Stimulated activated CD4-positive, alpha-beta T cell treated with anti-CD3 and anti-CD28 coated beads, Interleukin-1b, Interleukin-23, amount 100 ng/mL, for 24 hours (primary cell): ENCODE measurements at places on chromosomes 4 and X.
A peak's percentile ranks its signal among the peaks of the same experiment; 100 is the strongest.

- DNase-seq, result no peak
These were observed 1495.4 kb downstream of the RPA4 start for GRCh38 chrX:98379134-98379533.

- DNase-seq, result no peak
These were observed 54.5 kb downstream of the CPLX1 start for GRCh38 chr4:771464-771863.

- no peak for DNase-seq
These were observed 179.9 kb downstream of the KCNIP4 start for GRCh38 chr4:21768349-21769310.

GRCh38 chr4:7217474-7218321 is 25.4 kb downstream of the SORCS2 start:
- no peak for DNase-seq

DNA sequence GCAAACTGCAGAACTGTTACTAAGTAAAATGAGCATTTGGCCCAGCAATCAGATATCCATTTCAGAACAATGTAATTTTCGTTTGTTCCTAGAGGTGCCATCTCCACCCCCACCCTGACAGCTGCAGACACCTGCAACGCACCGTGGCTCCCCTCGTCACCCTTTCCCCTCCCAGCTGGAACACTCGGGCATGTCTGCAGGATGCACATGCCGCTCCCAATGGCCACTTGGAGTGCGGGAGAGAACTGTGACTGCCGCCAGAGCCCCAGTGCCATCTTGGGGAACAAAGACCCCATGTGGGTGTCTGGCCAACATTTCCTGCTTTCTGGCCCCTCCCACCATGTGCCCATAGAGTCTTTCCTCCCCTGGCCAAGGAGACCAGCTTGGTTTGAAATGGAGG is 436.2 kb downstream of the PCDH10 start:
- DNase-seq, result no peak

DNA sequence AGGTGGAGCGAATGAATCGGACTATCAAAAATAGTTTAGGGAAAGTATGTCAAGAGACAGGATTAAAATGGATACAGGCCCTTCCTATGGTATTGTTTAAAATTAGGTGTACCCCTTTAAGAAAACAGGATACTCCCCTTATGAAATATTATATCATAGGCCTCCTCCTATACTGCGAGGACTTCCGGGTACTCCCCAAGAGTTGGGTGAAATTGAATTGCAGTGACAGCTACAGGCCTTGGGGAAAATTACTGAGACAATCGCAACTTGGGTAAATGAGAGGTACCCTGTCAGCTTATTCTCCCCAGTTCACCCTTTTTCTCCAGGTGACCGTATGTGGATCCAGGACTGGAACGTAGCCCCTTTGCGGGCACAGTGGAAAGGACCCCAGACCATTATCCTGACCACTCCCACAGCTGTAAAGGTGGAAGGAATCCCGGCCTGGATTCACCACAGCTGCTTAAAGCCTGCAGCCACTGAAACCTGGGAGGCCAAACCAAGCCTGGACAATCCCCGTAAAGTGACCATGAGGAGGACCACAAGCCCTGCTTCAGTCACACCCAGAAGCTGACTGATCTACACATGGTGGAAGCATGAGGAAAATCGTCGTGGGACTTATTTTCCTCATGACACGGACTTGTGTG is 1138.1 kb downstream of the ARAP2 start:
- DNase-seq, result no peak

GRCh38 chrX:2147928-2148327 is 352.8 kb downstream of the DHRSX start:
- DNase-seq, result no peak

- DNase-seq, result no peak
These were observed 1851.2 kb upstream of the ADGRL3 start for GRCh38 chr4:59348949-59349348.

DNA sequence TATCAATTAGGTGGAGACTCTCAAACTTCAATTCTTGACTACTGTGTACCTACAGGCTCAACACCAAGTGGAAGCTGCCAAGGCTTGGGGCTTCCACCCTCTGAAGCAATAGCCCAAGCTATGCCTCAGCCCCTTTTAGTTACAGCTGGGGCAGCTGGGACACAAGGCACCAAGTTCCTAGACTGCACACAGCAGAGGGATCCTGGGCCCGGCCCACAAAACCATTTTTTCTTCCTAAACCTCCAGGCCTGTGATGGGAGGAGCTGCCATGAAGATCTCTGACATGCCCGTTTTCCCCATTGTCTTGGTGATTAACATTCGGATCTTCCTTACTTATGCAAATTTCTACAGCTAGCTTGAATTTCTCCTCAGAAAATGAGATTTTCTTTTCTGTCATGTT is 3.4 kb upstream of the UGDH start:
- DNase-seq, result no peak

DNA sequence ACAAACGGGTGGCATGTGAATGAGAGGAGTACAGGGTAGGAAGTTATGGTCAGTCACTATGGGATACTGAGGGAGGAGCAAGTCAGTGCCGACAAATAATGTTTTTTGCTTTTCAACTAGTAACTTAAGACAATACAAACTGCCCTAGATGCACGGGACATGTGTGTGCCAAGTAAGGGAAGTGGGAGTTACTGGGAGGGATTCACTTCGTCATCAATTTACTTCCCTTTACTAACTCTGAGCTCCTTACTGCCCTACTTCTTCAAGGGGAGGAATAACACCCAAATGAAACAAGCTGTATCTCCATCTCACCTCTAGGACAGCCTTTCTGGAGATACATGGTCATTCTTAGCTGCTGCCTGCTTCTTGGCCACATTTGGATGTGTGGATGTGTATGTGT is 97.7 kb downstream of the DGKK start:
- no peak for DNase-seq

DNA sequence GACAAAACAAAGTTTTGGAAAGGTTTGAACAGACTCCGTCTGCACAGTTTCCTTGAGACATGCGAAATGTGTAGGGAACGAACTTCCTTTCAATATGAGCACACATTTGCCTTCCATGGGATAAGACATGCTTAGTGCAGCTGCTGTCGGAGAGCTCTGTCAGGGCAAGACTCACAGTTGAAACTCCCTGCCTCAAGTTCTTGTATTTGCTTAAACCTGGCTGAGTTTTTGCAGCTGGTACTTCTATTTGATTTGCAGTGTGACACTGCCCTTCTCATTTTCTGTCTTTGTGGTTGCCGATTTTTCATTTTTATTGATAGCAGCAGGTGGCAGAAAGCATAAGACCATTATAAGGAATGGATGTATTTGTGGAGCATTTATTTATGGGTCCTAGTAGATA is 18.2 kb upstream of the RHOH start:
- DNase-seq, result no peak

- no peak for DNase-seq
These were observed 31.0 kb downstream of the AFAP1 start for GRCh38 chr4:7908668-7909067.

GRCh38 chr4:111502626-111503025 is 642.6 kb upstream of the FAM241A start:
- no peak for DNase-seq

GRCh38 chrX:21490341-21490740 is 116.1 kb downstream of the CNKSR2 start:
- DNase-seq, result no peak

DNA sequence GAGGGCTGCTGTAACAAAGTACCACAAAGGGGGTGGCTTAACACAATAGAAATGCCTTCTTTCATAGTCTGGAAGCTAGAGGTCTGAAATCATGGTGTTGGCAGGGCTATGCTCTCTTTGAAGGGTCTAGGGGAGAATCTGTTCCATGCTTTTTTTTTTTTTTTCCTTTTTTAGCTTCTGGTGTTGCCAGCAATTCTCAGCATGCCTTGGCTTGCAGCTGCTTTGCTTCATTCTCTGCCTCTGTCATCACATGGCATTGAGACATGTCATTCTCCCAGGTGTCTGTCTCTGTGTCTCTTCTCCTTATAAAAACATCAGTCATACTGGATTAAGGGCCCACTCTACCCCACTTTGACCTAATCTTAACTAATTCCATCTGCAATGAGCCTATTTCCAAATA is 78.6 kb upstream of the BOD1L1 start:
- DNase-seq, result no peak

GRCh38 chr4:52925531-52925968 is 63.4 kb downstream of the RASL11B start:
- no peak for DNase-seq

GRCh38 chr4:151402145-151402865 is 6.7 kb upstream of the FHIP1A start:
- DNase-seq, result no peak

DNA sequence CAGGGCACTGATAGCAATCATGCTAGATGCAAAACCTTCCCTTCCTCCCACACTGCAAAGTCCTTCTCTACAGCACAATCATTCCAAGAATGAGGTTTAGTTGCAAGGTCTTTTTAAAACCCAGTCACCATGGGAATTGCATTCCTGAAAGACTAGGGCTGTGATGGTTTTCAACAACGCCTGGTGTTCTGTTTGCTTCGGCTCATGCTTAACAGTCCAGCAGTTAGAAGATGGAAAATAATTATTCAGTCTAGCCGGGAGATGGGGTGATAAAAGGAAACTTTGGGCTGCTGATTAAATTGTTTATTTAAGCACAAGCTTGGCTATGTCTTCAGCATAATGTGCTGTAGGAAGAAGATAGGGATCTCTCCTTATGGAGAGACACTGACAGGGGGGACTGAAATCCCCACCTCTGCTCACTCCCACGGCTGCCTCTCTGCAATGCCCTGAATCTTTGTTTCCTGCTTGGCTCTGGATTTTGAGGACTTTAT is 211.4 kb downstream of the MID1IP1 start:
- DNase-seq, result no peak

- DNase-seq, result no peak
These were observed 190.0 kb upstream of the NEIL3 start for GRCh38 chr4:177119691-177120090.

GRCh38 chr4:147683717-147684700 is at the start of gene PRMT9:
PRMT9 (minus strand) TSS chr4:147684163; CDS start chr4:147683987, 176 bp downstream.
- peak; percentile 58 for DNase-seq

GRCh38 chrX:10618961-10619360 is 1.4 kb downstream of the MID1 start:
- DNase-seq, result no peak

- no peak for DNase-seq
These were observed 45.5 kb downstream of the FAM9B start for GRCh38 chrX:8988446-8988845.

GRCh38 chr4:91426725-91427124 is 877.0 kb upstream of the GRID2 start:
- no peak for DNase-seq

DNA sequence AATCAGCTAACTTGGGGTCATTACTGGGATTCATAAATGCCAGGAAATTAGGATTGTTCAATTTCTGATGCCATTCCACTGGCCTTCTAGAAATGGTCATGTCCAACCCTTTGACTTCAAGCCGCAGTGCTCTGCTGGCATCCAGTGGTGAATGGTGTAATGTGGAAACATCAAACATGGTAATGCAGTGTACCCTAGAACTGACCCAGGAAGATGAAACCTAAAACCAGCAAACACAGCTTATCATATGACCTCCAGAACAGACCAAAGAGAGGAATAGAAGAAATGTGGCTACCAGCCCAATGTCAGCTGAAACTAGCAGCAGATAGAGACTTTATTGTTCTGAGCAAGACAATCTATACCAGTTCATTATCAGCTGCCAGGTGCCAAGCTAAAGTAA is 13.8 kb downstream of the CXCL13 start:
- DNase-seq, result no peak

DNA sequence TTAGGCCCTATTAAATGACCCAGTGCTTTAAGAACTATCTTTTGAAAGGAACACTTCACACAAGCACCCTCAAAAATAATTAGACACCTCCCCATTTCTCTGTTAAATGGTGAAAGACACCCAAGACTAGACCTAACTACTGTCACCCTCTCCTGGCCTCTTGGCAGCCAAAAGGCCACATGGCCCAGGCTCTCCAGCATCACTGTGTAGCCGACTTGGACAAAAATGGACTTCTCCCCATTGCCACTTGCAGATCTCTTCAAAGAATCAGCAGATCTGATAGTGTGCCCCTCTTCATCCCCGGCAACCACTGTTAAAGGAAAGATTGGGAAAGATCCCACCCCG is 2.0 kb downstream of the MID1IP1 start:
- DNase-seq, result no peak

- DNase-seq, result no peak
These were observed 26.9 kb upstream of the PASD1 start for GRCh38 chrX:151536571-151536970.

DNA sequence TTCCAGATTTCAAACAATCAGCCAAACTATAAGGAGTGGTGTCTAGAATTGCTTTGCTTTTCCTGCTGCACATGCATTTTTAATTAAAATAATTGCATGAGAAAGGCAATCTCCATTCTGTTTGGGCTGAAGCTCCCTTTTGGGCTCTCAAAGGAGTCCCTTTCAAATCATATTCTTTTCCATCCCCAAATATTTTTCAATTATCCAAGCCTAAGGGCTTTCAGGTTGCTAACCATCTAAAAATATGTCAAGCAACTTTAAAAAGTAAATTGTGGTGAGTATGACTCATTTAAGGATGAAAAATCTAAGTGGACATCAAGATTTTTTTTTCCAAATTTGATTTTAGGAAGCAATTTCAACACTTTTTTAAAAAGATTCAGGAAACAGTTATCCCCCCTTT is 28.4 kb downstream of the PIR start:
- DNase-seq, result no peak

DNA sequence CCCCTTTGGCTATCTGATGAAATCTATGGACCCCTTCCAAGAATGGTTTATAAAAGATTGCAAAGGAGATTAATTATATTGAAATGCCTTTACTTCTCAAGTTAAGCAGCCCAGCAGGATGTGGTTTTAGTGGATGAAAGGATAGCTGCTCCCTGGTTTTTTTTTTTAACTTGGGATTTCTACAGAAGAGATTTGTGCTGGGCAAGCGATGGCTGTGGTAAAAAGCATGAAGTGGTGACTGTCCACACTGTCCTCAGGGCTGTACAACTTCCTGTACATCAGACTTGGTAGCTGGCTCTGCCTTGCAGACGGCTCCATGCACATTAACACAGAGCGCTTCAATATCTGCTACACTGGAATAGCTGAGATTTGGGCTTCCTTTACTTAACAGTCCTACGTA is 321.7 kb downstream of the DHX15 start:
- DNase-seq, result no peak

GRCh38 chr4:155787113-155787710 is 28.4 kb downstream of the GUCY1B1 start:
- no peak for DNase-seq

GRCh38 chrX:93874554-93874953 is 200.5 kb downstream of the FAM133A start:
- DNase-seq, result no peak
